ENCODE measurements at places on chromosomes 2 and 18. TPM values are rescaled to one million over a fixed set of nuclear protein-coding genes. Genes with fewer than 3 reads are reported as not detected.

DNMT3A gene
- 27.2 TPM for polyA plus RNA-seq

KLF7 gene
- 16.3 TPM for polyA plus RNA-seq

ARHGEF4 gene
- polyA plus RNA-seq, result 5.3 TPM

MAB21L4 gene
- not detected for polyA plus RNA-seq

TNFAIP6 gene
- not detected for polyA plus RNA-seq

KIF5C gene
- 1.0 TPM for polyA plus RNA-seq

ALPP gene
- polyA plus RNA-seq, result not detected

TNFRSF11A gene
- not detected for polyA plus RNA-seq

HSBP1L1 gene
- 11.2 TPM for polyA plus RNA-seq

HOXD10 gene
- polyA plus RNA-seq, result not detected

LYPD6 gene
- not detected for polyA plus RNA-seq

BZW1 gene
- 243 TPM for polyA plus RNA-seq

FZD7 gene
- not detected for polyA plus RNA-seq

THSD7B gene
- polyA plus RNA-seq, result not detected

CHRNG gene
- not detected for polyA plus RNA-seq

TAF1B gene
- 11.1 TPM for polyA plus RNA-seq

MERTK gene
- not detected for polyA plus RNA-seq

TRIM43 gene
- not detected for polyA plus RNA-seq

USP14 gene
- polyA plus RNA-seq, result 39.0 TPM

GCKR gene
- polyA plus RNA-seq, result not detected

PAIP2B gene
- 2.2 TPM for polyA plus RNA-seq

RGPD4 gene
- not detected for polyA plus RNA-seq

AGFG1 gene
- 24.6 TPM for polyA plus RNA-seq

GALNT1 gene
- polyA plus RNA-seq, result 67.3 TPM

HJURP gene
- polyA plus RNA-seq, result not detected

IL1RN gene
- not detected for polyA plus RNA-seq

CEBPZ gene
- polyA plus RNA-seq, result 24.3 TPM

DSG4 gene
- not detected for polyA plus RNA-seq

DTNA gene
- polyA plus RNA-seq, result not detected

VWC2L gene
- not detected for polyA plus RNA-seq

TMEM178A gene
- not detected for polyA plus RNA-seq

PLA2R1 gene
- polyA plus RNA-seq, result not detected

SLC11A1 gene
- 0.27 TPM for polyA plus RNA-seq

LYPD1 gene
- polyA plus RNA-seq, result not detected

VAMP8 gene
- 373 TPM for polyA plus RNA-seq

IER3IP1 gene
- 20.1 TPM for polyA plus RNA-seq

MC4R gene
- polyA plus RNA-seq, result not detected

TP53I3 gene
- 0.44 TPM for polyA plus RNA-seq

IL1F10 gene
- not detected for polyA plus RNA-seq

RABL2A gene
- 11.0 TPM for polyA plus RNA-seq

LRRC30 gene
- not detected for polyA plus RNA-seq

DES gene
- not detected for polyA plus RNA-seq

Measured in naive thymus-derived CD8-positive, alpha-beta T cell (primary cell).